Stimulated activated CD8-positive, alpha-beta memory T cell treated with anti-CD3 and anti-CD28 coated beads, Interleukin-4, amount 100 ng/mL, for 1 hour (primary cell): ENCODE measurements at places on chromosomes 2 and 18.

- no peak for DNase-seq
Measured at GRCh38 chr2:26569216-26570082, 71.7 kb downstream of the CIB4 start.

GRCh38 chr2:16102976-16103380 is 162.6 kb downstream of the MYCN start:
- no peak for DNase-seq

- no peak for DNase-seq
Measured at GRCh38 chr2:30148850-30149249, 2.0 kb downstream of the YPEL5 start.

- DNase-seq = no peak
Measured at GRCh38 chr2:225668606-225669266, 269.2 kb downstream of the NYAP2 start.

- DNase-seq = no peak
Measured at GRCh38 chr18:433298-433697, 67.2 kb downstream of the COLEC12 start.

DNA sequence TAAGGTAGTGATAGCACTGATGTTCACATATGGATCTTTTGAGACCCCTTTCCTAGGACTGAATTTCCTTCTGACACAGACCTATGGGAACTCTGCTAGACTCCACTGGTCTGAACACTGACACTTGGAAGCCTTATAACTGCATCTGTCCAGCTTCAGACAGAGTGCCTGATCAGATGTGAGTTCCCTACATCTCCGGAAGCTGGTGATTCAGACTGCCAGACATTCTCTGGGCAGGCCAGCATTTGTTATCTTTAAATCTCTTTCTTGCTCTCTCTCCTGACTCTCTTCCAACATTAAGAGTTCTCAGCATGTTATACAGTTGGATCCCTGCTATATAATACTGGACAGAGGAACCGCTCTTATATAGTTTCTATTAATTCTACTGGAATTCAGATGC is 408.5 kb downstream of the ZEB2 start:
- no peak for DNase-seq

- no peak for DNase-seq
Measured at GRCh38 chr2:39411181-39411944, 25.7 kb downstream of the MAP4K3 start.

DNA sequence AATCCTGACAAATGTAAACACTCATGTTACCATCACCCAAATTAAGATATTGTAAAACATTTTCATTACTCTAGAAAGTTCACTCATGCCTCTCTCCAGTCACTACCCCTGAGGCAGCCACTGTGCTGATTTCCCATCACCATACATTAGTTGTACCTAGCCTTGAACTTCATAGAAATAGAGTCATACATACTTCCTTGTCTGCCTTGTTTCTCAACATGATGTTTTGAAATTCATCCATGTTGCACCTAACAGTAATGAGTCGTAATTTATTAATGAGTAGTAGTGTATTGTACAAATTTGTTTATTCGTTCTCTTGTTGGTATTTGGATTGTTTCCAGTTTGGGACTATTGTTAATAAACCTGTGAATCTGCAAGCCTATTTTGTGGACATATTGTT is 49.0 kb upstream of the TWSG1 start:
- no peak for DNase-seq

DNA sequence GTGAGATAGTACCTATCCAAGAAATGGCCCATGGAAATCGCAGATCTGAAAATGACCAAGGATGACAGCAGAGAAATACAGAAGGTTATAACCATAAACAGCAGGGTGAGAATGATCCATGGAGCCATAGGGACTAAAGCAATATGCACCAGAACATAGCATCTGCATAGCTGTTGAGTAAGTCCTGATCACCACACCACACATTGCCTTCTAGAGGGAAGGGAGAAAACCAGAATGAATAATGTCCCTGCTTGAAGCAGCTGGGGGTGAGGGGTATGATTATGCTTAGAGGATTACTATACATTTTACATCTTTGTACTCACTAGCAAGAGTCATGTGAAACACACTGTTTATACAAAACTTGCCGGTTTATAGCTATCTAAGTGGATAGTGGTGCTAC is 350.4 kb downstream of the MBD2 start:
- no peak for DNase-seq

- DNase-seq = no peak
Measured at GRCh38 chr18:56118422-56118821, 520.0 kb downstream of the TXNL1 start.

GRCh38 chr2:229969921-229970320 is 47.6 kb downstream of the FBXO36 start:
- no peak for DNase-seq

DNA sequence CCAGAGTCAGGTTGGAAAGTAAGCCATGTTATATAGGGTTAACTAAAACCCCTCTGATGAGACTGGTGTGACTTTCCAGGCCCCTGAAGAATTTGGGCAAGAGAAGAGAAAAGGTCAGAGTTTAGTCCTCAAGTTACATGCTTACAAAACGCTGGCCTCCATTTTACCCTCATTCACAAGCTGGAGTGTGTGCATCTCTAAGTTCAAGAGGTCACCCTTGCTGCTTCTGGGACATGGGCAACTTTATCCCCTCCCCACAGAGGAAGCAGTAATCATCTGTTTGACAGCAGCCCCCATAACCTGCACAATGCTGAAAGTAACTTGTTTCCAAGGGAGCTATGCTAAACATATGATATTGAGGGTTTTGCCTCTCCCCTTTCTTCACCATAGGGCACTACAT is 85.2 kb upstream of the CCDC195 start:
- DNase-seq = no peak

- no peak for DNase-seq
Measured at GRCh38 chr18:27735117-27735516, 441.8 kb downstream of the CDH2 start.

- peak; percentile 18 for DNase-seq
Measured at GRCh38 chr18:57881818-57882413, 78.8 kb upstream of the ATP8B1 start.

DNA sequence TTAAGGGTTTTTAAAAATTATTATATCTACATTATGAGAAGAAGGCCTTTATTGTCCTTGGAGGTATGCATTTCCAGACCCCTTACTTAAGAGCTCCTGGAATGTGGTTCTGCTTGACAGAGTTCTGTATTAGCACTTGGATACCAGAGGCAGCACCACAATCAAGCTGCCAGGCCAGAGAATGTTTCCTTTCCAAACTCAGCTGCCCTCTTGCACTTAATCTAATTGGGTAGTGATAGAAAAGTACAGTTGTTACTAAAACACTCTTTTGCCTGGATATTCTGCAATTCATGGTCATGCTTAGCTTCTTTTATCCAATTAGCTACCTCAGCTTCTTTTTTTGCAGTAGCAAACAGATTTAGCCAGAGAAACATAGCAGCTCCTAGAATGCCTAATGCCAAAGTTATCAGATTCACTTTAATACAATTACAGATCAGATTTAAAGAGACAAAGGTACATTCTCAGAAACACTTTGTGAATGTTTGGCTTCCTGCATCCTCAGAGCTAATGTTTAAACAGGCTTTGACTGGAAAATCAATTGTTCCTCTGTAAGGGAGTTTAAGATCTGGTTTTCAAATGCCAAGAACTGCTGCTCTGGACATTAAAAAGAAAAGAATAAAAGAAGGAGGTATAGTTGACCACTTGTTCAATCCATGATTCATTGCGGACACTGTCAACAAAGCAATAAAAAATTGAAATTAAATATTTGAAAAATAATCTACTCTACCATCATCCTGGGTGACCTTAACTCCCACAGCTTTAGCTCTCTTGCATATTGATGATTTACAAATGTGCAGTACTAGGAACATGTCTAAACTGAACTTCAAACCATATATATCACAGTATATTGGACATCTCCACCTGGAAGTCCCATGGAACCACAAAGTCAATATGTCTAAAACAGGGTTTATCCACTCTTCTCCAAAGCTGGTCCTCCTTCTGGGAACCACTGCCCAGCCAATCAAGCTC is 12.8 kb downstream of the NOSTRIN start:
- no peak for DNase-seq

- DNase-seq = no peak
Measured at GRCh38 chr2:134657650-134658250, 61.0 kb downstream of the TMEM163 start.

- DNase-seq = no peak
Measured at GRCh38 chr18:75067996-75068645, 140.8 kb downstream of the PTGR3 start.

DNA sequence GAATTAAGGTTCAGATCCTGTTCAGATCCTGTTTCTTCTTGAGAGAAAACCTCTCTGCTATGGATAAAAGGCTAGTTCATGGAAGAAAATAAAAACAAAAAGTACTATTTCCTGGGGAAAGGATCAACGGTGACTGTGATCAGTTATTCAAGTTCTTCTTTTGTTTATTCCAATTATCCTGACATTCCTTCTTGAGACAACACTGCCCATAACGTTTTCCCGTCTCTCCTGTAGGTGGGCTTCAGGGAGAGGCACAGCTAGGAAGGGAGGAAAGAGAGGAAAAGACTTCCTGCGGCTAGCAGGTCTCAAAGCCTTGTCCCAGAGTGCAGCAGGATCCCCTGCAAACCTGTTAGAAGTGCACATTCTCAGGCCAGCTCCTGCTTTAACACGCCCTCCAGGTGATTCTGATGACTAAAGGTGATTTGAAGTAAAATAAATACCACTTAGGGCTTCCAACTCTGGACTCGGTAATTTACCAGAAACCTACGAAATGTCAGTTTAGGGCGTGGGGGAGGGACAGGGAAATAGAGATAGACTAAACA is 4.5 kb upstream of the FHL2 start:
- no peak for DNase-seq

GRCh38 chr2:134097740-134098139 is 156.1 kb upstream of the MGAT5 start:
- no peak for DNase-seq

DNA sequence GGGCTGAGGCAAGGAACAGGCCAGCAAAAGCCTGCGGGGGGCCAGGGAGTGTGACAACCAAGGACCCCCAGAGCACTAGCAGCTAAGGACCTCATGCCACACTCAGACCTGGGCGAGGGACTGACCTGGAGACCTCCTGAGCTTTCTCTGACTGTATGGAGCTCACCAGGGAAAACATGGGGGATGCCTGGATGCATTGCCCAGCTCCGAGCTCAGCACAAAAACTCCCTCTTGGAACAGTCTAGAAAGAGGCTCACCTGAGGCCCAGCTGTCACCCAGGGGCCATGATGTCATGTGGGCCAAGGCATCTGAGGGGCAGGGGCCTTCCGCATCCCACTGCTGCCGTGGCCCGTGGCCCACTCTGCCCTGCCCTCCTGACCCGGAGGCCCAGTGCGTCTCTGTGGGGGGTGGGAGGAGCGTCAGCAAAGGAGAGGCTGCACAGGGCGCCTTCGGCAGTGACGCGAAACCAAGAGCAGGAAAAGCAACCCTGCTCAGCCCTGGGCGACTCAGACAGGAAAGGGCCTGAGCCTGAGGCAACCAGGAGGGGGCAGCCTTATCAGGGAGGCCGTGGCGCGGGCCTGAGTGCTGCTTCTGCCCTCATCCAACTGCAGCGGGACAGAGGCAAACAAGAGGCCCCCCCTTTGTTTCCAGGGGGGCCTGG is 57.3 kb upstream of the ALPP start:
- no peak for DNase-seq

- no peak for DNase-seq
Measured at GRCh38 chr2:170587922-170588321, 127.2 kb upstream of the SP5 start.
